T-helper 17 cell (primary cell): ENCODE measurements at places on chromosomes 3 and 15.

DNA sequence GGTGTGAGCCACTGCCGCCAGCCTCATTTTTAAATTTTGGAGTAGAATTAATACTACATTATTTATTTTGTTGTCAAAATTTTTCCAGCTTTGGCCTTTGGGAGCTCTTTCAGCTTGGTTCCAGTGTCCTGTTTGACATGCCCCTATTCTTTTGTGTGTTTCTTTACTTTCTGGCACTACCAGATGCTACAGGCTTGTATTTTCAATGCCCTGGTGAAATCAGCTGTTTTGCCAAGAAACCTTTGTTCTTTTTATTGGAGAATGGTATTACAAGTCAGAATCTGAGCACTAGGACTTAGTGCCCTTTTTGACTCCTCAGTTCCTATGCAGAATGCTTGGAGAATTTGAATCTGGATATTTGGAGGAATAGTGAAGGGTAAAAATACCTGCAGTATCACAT lies 26.6 kb downstream of the RNF111 start:
- no peak for DNase-seq

DNA sequence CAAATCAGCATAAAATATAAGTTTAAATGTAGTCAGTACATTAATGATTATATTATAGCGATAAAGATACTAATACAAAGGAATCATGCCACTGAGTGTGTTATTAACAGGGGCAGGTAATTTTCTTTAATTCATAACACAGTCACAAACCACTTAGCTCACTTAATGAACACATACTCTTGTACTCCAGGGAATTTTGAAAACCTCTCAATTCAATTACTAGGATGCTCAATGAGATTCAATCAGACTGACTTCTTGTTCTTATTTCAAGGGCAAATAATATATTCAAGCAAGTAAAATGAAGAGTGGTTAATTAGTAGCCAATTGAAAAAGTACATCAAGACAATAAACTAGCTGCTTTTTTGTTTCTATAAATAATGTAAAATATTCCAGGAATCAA lies 5.8 kb upstream of the SUCNR1 start:
- DNase-seq = no peak

GRCh38 chr3:58116161-58116955 lies 94.4 kb downstream of the DNASE1L3 start:
- peak; percentile 19 for DNase-seq

GRCh38 chr15:31325595-31326155 lies 960 bp upstream of the KLF13 start:
- DNase-seq = peak; percentile 63

DNA sequence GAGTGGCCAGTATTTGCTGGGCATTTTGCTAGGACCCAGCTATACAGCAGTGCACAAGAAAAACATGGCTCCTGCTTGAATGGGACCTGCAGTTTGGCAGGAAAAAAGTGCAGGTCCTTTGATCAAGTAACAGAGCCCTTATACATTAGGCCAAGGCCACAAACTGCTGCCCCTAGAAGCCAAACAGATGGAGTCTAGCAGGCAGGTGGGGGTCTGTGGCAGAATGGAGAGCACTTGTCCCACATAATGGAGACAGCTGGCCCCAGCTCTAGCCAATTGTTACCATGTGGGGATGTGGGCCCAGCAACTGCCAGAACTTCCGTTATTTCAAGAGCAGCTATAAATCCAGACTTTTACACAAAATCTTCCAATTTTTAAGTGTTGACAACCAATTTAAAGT lies 79.3 kb downstream of the SHQ1 start:
- DNase-seq = no peak

- no peak for DNase-seq
These were observed 78.2 kb upstream of the STAC start for GRCh38 chr3:36302158-36302509.

DNA sequence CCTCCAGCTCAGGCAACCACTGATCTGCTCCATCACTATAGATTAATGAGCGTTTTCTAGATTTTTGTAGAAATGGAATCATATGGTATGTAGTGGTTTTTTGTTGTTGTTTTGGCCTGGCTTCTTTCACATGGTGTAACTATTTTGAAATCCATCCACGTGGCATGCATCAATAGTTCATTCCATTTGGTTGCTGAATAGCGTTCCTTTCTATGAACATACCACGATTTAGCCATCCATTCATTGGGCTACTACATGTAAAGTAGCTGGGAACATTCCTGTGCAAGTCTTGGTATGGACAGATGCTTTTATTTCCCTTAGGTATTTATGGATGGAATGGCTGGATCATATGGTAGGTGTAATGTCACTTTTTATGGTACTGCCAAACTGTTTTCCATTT lies 10.7 kb upstream of the CHSY1 start:
- DNase-seq = no peak

- no peak for DNase-seq
These were observed 98.1 kb upstream of the BFSP2 start for GRCh38 chr3:133301731-133302130.

DNA sequence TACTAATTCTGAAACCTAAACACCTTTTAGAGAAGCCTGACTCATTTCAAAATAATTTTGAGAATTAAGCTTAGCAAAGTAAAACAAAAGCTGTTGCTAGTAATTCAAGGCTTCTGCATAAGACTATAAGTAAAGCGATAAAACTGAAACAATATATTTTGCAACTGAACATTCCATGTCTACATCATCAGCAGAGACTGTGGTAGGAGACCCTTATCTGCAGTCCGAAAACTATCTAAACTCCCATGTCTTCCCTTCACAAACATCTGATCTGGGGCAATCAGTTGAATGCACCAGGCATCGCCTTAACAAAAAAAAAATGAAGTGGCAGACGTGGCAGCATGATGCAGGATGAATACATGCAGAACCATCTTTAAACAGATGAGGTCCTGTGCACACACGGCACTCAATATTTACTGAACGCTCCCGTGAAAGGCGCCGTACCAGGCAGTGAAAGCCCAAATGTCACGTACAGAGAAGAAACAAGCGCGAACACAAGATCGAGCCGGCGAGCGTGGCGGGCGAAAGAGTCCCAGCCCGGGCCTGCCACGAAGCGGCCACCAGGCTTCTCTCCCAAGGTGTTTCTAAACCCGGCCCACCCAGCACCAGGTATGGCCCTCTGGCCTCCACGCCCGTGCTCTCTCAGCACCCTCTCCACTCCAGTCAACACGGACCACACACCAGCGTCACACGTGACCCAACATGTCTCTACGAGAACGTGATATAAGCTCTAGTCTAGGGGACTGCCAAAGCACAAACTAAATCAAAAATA lies 63.0 kb downstream of the CHSY1 start:
- no peak for DNase-seq

DNA sequence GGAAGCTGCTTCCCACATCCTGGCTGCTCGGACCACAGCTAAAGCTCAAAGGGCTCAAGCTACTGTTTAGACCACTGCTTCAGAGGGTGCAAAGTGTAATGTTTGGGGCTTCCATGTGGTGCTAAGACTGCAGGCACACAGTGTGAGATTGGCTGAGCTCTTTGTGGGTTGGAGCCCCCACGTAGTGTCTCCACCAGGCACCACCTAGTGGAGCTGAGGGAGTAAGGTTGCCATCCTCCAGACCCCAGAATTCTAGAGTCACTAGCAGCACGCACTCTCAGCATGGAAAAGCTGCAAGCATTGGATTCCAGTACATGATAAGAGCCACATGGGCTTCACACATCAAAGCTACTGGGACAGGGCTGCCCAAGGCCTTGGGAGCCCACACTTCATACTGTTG lies 9.3 kb downstream of the MKRN3 start:
- DNase-seq = no peak

DNA sequence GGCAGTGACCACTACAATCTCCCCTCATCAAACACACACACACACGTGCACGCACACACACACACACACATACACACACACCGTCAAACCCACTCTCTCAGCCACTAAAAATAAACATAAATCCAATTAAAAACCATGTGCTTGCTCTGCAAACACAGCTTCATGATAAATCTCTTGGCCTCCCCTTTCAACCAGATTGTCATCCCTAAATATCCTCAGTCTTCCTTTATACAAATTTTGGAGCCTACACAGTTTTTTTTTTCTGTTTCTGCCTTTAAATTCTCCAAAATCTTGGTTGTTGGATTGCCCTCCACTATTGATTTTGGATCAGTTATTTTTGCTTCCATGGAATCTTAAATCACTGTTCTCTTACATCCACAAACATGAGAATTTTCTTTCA lies 245.6 kb downstream of the SATB1 start:
- DNase-seq = no peak

GRCh38 chr3:52529376-52530333 lies 4.0 kb downstream of the NT5DC2 start:
- no peak for DNase-seq

- DNase-seq = no peak
These were observed 134.1 kb downstream of the PDZRN3 start for GRCh38 chr3:73490453-73491286.

DNA sequence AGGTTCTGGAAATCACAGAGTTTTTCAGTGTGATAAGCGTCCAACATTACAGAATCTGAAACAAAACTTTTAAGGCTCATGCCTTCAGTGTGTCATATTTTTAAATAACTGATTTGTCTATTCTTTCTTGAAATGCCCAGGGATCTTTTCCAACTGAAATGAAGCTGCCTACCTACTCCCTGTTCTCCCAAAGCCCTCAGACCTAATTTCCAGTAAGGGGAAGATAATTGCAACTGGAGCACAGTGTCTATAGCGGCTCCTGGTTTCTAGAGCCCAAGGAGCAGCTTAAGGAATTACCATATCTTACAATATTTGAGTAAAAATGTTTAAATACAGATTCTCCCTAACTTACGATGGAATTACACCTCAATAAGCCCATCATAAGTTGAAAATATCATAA lies 33.0 kb downstream of the LRRC2 start:
- no peak for DNase-seq

DNA sequence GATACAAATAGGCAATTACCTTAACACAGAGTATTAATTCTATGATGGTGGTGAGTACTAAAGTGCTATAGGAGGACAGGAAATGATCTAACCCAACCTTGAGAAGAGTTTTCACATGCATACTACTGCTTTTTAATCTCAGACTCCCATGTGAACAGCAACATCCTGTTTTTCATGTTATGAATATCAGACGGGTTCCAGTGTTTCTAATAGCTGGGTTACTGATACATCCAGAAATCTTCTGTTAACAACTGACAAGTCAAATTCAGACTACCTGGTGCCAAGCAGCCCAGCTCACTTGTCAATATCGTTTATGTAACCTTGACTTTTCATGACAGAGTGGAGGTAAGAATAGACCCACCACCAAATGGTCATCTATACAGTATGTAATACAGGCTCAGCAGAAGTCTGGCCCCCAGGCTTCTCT lies 220.2 kb upstream of the COL8A1 start:
- no peak for DNase-seq

DNA sequence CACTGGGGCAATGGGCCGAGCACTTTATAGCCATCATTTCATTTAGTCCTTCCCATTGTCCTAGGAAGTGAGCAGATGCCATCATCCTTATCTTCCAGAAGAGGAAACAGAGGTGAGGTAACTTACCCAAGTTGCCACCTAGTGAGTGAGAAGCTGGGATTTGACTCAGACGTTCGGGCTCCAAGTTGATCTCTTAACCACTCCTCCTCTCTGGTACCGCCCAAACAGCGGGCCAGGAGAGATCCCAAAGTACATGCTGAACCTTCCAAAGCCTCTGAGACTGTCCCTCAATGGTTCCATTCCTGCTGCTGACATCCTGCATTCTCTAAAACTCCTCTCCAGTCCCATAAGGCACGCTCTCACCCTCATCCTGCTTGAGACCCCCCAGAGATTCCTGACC lies 56.2 kb downstream of the EXOG start:
- no peak for DNase-seq

DNA sequence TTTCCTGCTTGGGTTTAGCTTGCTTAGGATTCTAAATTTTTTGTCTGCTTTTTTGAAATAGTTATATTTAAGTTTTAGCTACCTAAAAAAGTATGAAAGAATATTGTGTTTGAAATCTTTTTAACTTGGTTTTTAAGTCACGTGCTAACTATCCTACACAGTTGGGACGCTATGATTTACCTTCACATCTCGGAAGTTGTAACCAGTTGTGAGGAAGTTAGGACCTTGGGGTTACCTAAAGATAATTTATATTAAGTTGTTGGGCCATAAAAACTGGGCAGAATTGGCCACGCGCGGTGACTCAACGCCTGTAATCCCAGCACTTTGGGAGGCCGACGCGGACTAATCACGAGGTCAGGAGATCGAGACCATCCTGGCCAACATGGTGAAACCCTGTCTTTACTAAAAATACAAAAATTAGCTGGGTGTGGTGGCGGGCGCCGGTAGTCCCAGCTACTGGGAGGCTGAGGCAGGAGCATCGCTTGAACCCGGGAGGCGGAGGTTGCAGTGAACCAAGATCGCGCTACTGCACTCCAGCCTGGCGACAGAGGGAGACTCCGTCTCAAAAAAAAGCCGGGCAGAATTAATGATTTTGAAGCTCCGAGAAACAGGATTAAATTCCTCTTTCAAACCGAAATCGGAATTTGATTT lies 1.0 kb downstream of the ZFAND6 start:
- no peak for DNase-seq

DNA sequence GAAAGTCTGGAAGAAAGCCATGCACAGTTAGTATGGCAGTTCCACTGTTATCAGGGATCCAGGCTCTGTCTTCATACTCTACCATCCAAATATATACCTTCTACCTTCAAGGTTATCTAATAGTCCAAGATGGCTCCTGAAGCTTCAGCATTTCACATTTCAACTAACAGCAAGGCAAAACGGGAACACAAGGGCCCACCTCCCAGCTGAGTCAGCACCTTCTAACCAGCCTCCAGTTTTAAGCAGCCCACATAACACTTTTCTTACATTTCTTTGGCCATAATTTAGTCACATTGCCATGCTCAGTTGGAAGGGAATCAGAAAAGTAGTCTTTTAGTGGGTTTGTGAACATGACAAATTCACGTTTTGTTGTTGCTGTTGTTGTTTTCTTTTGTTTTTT lies 15.4 kb upstream of the MSL2 start:
- DNase-seq = no peak
